Hematopoietic multipotent progenitor cell treated with erythropoietin and hydrocortisone succinate and interleukin-3 and kit ligand, for 15 days (in vitro differentiated cells): ENCODE measurements at places on chromosomes 13 and 19.

- no peak for DNase-seq
These were observed 111.4 kb upstream of the FRY start for GRCh38 chr13:31919971-31920726.

GRCh38 chr19:4007836-4008539 is 452 bp downstream of the PIAS4 start:
- DNase-seq: peak; percentile 57

- DNase-seq: no peak
These were observed 19.6 kb downstream of the ARHGAP35 start for GRCh38 chr19:46880431-46880830.

DNA sequence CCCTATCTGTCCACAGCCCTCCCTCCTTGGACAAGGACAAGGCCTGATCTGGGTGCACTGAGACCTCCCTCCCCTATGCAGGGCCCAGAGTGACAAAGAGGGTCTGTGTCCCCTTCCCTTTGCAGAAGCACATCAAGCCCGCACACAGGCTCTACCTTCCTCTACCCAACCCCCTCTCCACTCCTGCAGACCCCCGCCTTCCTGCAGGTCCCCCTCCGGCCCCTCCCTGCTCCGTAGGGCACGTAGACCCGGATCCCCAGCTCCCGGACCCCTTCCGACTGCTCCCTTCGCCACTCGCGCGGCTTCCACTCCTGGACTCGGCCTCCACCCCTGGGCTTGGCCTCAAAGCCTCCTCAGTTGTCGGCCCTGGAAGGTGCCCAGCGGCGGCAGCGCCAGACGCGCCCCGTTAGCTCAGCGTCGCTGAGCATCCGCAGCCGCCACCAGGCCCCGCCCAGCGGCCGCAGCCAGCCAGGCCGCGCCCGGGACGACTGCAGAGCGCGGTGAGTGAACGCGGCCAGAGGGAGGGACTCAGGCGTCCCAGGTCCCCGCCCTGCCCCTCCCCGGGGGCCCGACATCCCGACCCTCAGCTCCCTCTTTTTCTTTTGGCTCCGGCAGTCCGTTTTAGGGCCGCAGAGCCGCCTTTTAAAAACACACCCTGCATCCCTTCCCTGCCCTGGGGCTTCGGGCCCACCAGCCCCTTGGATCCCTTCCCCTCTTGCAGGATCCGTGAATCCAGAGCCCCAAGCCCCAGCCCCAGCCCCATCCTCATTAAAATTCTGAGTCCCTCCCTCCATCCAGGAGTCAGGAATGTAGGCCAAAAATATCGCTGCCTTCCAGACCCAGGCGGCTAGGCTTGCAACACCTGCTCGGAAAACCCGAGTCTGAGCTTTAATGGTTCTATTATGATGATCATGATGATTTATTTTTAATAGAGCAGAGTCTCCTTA is 1.5 kb upstream of the MYADM start:
- peak; percentile 15 for DNase-seq

DNA sequence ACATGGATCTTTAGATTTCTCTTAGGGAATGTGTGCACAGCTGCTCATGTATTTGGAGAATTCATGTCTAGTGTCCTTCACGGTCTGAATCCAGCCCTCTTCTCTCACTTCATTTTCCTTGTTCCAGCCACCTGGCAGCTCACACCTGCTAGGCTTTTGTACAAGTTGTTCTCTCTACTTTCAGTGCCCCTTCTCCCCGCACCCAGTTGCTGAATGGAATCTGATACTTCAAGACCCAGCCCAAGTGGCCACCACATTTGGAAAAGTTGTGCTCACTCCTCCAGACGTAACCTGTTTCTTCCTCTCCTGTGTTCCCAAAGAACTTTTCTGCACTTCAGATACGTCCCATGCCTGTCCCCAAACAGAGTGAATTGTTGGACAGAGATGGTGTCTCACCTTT is 235.6 kb downstream of the SHISA2 start:
- no peak for DNase-seq

DNA sequence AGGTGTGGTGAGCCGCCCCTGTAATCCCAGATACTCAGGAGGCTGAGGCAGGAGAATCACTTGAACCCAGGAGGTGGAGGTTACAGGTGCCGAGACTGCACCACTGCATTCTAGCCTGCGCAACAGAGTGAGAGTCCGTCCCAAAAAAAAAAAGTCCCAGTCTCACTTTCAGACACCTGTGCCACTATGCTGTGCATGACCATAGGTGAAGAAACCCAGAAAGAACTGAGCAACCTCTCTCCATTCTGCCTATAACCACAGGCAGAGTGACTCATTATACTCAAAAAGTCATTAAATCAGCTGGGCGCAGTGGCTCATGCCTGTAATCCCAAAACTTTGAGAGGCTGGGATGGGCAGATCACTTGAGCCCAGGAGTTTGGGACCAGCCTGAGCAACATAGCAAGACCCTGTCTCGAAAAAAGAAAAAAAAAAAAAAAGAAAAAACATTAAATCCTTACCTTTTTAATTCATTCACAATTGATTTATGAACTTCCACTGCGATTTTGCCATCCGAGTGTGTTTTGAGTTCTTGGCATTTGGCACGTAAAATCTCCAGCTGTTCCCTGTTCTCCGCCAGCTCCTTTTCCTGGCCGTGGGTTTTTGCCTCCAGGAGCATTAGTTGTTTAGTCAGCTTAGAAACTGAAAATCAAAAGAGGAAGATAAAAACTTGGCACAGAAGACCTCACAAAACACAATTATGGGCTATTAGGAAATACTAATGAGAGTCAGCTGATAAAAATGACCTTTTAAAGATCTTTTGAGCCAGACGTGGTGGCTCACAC is 45.5 kb upstream of the SLC7A9 start:
- no peak for DNase-seq

DNA sequence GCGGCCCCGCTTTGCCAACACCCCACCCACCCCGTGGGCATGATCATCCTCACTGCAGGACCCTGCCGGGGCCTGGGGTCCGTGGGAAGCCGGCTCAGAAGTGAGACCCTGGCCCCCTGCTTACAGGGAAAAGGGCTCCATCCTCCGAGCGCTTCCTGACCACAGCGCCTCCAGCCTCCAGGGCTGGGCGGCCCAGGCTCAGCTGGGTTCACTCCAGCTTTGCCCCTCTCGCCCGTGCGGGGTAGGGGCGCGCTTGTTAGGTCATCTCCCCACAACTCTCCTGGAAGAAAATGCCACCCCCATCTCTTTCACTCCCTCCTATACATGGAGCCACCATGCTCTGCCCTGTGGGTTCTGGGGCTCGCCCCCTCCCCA is 6.6 kb upstream of the C1QTNF9B start:
- DNase-seq: no peak

DNA sequence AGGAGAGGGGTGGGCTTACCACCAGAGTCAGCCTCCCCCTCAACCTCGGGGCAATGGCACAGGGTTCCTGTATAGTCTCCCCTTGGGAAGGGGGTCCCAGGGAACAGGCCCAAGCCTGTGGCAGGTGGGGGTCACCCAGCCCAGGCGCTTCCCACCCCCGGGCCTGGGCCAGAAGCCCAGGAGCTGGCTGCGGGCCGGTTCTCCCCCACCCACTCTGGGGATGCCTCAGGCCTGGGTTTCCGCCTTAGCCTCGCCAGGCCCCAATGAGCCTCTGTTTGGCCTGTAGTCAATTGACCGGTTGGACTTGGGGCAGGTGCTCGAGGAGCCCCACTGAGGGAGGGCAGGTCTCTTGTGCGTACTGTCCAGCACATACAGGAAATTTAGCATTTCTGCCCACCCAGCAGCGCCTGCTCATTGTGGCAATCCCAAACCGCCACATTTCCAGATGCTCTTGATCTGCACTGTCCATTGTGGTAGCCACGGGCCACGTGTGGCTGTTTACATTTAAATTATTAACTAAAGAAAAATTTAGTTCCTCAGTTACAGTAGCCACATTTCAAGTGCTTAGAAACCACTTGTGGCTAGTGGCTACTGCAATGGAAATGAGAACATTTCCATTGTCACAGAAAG is 9.9 kb downstream of the LYL1 start:
- DNase-seq: no peak

- no peak for DNase-seq
These were observed 43.7 kb downstream of the TSSK6 start for GRCh38 chr19:19471682-19472081.

DNA sequence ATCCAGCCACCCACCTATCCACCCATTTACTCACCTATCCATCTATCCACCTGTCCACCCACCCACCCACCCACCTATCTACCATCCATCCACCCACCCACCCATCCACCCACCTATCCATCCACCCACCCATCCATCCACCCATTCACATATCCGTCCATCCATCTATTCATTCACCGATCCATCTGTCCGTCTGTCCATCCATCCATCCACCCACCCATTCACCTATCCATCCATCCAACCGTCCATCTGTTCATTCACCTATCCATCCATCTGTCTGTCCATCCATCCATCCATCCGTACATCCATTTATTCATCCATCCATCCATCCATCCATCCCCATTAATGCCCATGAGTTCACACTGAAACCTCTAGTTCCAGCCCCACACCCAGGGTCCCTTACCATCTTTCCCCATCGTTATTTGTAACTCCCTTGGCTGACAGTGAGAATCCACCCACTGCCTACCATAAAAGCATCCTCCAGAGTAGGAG is 31.3 kb downstream of the KDM4B start:
- DNase-seq: no peak

GRCh38 chr19:44943801-44944249 is 1.8 kb downstream of the APOC4 start:
- no peak for DNase-seq

GRCh38 chr13:97108530-97108900 is 113.6 kb upstream of the MBNL2 start:
- peak; percentile 34 for DNase-seq

- no peak for DNase-seq
These were observed 4.3 kb upstream of the CEACAM19 start for GRCh38 chr19:44666852-44667556.

DNA sequence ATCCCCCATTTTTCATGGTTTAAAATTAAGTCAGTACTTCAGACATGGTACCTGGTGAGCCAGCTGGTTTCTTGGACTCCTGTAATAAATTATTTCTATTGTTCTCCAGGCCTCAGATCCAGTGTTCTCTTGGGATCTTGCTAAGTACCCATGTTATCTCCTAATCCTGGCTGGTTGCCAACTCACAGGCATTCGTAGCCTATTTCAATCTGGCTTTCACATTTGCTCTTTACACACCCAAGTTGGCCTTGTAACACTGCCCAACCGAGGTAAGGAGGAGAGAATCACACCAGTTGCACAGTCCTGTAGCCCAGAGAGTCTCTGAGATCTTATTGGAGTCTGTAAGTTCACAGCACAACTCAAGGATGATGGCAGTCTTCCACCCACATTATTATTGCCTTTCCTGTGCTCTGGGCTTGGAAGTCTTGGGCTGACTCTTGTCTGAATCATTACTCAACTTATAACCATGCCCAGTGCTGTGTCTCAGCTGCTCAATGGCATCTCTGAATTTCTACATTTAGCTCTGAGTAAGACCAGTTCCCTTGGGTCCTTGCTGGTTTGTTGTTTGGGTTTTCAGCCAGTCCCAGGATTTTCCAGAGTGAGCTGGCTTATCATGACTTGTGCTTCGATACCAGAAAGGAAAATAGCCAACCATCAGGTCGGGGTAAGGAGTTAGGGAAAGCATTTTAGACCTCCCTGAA is 76.6 kb upstream of the KLF12 start:
- peak; percentile 4 for DNase-seq

DNA sequence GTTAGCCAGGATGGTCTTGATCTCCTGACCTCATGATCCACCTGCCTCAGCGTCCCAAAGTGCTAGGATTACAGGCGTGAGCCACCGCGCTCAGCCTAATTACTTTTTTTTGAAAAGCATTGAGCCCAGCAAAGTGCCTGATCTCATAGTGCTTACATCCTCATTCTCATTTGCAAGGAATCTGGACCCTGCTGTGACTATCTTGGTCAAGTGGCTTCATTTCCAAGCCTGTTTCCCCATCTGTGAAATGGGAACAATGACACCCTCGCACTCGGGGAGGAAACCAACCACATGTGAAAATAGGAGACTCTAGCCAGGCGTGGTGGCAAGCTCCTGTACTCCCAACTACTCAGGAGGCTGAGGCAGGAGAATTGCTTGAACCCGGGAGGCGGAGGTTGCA is 1.6 kb upstream of the PLEKHA4 start:
- no peak for DNase-seq

DNA sequence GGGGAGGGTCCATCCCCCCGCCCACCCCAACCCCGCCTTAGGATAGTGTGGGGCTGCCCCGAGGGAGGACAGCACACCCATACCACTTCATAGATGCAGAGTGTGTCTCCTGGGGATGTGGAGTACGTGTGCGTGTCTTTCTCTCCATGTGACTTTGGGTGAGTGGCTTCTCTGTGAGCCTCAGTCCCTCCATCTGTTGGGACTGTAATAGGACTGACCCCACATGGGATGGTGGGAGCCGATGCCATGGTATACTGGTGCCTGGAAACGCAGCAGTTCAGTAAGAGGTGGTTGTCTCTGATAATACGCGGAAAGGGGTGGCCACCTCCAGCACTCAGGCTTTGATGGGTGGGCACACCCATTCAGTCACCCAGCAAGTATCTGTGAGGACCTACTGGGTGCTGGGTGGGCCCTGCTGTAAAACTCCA is 816 bp upstream of the PRKD2 start:
- peak; percentile 76 for DNase-seq

GRCh38 chr13:67003743-67004142 is 226.4 kb downstream of the PCDH9 start:
- no peak for DNase-seq

- DNase-seq: no peak
These were observed 37.1 kb downstream of the SMAD9 start for GRCh38 chr13:36882829-36883390.

DNA sequence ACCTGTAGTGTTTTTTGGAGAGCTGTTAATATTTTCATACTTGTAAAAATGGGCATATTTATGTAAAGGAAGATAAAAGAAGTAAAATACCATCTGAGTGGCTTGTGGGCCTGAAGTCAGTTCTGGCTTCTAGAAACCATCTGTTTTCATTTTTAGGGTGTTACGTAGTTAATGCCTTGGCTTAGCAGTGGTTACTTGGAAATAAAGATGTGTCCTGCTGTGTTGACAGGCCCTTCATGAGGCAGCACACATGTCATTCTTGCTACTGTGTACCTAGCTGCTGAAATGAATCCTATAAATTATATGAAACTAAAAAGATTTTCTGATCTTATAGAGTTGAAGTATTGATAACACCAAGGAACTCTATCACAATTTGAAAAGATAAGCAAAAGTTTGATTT is 16.0 kb downstream of the ILF3 start:
- DNase-seq: no peak

GRCh38 chr13:28958018-28958417 is 137.9 kb downstream of the MTUS2 start:
- DNase-seq: no peak

DNA sequence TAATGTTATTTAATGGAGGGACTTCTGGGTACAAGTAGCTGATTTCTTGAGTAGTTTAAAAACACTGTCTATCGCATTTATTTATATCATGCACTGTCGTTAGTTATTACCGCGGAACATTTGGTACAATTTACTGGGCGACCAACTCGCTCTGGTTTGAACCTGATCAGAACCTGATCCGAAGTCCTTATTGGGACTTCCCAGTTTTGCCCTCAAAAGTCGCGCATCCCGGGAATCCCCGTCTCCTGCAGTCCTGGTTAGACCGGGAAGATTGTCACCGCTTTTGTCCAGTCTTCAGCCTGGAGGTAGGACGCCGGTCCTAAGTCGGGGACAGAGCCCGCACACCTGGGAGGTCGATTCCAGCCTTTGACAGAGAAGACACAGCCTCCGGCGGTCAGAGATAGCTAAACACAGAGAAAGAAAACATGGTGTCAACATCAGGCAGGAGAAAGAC is 694 bp downstream of the CLN5 start:
- DNase-seq: no peak
